ENCODE measurements at places on chromosomes 4 and X.

DNA sequence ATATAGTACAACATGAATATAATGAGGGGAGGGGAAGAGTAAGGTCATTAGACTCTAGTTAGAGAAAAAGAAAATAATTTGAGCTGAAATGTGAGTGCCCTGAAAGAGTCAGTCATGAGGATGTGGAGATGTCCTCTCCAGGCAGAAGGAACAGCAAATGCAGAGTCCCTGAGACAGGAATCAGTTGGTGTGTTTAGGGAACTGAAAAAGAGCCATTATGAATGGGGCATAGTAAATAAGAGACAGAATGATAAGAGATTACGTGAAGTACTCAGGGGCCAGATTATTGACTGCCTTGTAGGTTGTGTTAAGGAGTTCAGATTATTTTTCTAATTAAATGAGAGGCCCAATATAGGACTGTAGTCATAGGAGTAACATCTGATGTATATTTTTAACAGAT lies 147.0 kb downstream of the PDLIM5 start:
- DNase-seq: no peak

DNA sequence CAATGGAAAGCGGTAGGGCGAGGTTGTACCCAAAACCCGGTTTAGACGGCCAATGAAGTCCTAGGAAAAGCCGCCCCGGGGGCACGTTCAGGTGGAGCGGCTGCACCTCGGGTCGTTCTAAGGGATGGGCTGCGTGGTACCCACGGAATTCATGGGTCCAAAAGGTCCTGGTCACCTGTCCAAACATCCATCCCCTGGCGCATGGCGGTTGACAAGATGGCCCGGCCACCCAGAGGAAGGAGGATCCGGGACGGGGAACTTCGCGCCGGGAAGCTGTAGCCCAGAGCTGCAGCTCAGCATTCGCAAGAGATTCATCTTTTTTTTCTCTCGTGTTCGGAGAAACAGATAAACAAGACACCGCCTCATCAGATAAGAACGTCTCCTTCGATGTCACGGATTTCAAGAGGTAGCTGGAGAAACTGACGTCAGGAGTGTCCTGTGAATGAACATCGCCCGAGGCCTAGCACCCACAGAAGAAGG lies 10.9 kb downstream of the PITX2 start:
- no peak for DNase-seq

DNA sequence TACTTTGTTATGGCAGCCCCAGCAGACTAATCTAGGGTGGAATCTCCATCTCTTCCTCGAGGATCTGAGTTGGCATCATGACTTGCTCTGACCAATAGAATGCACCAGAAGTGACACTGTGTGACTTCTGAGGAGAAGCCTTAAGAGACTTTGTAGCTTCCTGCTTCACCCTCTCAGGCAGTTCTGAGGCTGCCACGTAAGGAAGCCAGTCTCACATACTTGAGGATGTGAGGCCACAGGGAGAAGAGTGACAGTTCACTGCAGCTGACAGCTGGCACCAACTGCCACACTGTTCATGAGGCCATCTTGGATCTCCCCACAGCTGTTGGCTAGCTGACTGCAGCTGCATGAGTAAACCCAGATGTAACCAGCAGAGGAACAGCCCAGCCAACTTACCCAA lies 29.3 kb upstream of the BCOR start:
- no peak for DNase-seq

- no peak for DNase-seq
Measured at GRCh38 chr4:108762559-108763225, at the start of gene ETNPPL. ETNPPL (minus strand) TSS chr4:108763053; CDS start chr4:108762898, 155 bp downstream.

DNA sequence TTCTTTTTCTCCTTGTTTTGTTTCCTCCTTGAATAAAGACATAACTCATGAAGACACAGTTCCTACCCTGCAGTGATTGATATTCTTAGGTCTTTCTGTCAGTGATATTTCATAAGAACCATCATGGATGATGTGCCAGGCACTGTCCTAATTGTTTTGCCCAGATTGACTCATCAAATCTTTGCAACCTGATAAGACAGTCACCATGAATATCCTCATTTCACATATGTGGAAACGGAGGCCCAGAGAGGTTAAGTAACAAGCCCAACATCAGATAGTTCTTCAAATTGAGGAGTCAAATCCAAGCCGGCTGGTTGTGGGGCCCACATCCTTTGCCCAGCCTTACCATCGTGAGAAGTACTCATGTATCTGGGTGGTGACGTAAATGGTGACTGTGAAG lies 69.9 kb downstream of the SEL1L3 start:
- DNase-seq: no peak

- DNase-seq: no peak
Measured at GRCh38 chr4:87414816-87415215, 7.6 kb upstream of the NUDT9 start.

GRCh38 chr4:100962698-100963097 lies 384.6 kb downstream of the PPP3CA start:
- DNase-seq: no peak

DNA sequence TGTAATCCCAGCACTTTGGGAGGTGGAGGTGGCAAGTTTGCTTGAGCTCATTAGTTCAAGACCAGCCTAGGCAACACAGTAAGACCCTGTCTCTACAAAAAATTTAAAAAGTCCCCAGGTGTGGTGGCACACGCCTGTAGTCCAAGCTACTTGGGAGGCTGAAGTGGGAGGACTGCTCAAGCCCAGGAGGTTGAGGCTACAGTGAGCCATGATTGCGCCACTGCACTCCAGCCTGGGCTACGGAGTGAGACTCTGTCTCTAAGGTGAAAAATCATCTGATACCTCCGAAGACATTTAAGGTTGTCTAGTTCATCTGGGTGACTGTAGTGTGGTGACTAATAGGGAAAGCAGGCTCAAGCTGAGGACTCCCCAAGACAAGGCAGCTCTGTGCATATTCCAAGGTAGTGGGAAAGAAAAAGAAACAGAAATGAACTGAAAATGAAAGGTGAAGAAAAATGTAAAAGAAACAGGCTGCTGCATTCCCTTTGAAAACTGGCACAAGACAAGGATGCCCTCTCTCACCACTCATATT lies 23.3 kb downstream of the FRYL start:
- no peak for DNase-seq

GRCh38 chrX:115560978-115561604 lies at the start of gene PLS3:
PLS3 (plus strand) TSS chrX:115561174; CDS start chrX:115610251, 49,077 bp downstream.
- no peak for DNase-seq

- no peak for DNase-seq
Measured at GRCh38 chr4:6888506-6889071, 21.0 kb upstream of the TBC1D14 start.

Data from stimulated activated CD8-positive, alpha-beta memory T cell treated with anti-CD3 and anti-CD28 coated beads, Interleukin-7, amount 100 ng/mL, for 24 hours (primary cell).